ENCODE measurements at places on chromosomes 7 and 10.

GRCh38 chr7:123571684-123572083 lies 14.1 kb upstream of the NDUFA5 start:
- no peak for DNase-seq

GRCh38 chr7:148615085-148615730 lies 24.6 kb downstream of the C7orf33 start:
- no peak for DNase-seq

DNA sequence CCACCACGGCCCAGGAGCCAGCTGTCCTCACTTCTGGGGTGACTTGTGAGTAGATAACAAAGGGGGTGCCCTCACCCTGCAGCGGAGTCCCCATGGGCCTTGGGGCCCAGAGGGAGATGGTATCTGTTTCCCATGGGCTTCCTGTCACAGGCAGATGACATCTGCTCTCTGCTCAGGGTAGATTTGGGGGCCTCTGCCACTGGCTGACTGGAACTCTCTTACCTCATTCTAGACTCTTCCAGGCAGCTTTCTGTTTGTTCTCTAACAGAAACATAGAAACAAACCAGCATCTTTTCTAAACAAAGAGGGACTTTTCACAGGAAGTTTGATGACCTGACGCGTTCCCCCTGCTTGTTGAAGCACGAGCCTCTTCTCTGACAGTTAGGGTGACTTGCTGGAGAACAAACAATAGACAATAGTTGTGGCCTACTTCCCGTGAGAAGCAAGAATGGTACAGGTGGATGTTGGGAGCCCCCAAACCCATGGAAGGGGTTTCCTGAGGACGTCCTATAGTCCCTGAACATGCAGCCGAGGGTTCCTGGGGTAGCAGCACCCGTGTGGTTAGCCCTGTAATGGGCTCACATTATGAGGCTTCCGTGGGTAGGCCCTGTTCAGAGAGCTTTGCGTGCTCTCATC lies 61.6 kb downstream of the GRK5 start:
- no peak for DNase-seq

DNA sequence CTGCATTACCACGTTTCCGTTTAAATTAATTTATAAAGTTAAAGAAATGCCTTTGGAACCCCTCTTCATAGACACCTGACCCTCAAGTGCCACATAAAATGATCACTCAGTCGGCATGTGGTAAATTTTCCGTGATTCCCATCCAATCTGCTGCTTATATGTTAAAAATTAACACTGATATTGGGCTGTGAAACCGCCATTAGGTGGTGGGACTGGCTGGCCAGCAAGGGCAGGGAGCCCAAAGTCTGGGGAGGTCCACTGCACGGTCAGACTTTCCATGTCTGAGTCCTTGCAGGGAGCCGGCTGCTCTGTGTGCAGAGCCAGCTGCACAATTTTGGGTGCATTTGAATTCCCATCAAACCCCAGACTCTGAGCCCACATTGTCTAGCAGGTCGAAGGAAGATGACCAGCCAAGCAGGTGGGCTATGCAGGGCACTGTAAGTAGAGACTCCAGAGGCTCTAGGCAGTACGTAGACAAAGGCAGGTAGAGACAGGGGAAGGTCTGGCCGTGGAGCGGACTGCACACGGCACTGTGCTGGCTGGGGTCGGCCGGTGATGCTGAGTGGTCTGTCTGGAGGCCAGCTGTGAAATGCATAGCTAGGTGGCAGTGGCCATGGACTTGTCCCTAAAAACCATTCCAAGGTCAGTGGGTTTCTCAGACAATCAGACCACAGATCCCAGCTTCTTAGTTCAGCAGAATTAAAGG lies 122.9 kb downstream of the SH3PXD2A start:
- DNase-seq = no peak

- DNase-seq = no peak
These were observed 230.9 kb downstream of the BICC1 start for GRCh38 chr10:58743466-58744115.

DNA sequence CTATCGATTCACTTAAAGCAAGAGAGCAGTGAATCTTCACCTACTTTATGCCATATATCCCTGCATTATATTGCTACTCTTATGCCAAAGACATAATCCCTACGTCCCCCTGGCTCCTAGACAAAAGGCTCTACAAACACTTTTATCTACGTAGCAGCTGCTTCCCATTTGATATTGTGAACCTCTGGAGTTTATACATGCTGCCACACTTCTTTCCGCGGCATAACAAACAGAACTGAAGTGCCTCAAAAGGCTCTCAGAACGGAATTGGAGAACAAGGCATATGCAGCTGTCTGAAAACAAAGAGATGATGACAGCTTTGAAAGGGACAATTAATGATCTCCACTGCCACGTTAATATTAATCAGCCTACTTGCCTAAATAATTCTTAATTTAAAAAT lies 985.6 kb upstream of the LRRN3 start:
- no peak for DNase-seq

Measured in iPS DF 19.7 (cell line).